ENCODE measurements at places on chromosomes 3 and 15.

DNA sequence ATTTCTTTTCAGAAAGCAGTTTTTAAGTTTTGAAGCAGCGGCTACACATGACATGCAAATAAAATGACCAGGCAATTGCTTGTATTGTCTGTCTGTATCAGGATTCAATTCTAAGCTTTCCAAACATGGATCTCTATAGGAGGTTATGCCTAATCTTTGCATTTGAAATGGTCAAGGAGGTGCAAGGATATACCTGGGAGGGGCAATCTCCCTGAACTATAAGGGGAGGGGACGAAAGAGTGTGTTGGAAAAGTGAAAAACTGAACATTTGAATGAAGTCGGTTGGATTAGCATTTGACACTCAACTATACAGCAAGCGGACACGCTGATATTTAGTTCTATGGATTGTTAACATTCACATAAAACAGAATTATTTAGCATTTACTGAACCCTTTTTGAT lies 11.7 kb downstream of the ROBO2 start:
- no peak for DNase-seq

DNA sequence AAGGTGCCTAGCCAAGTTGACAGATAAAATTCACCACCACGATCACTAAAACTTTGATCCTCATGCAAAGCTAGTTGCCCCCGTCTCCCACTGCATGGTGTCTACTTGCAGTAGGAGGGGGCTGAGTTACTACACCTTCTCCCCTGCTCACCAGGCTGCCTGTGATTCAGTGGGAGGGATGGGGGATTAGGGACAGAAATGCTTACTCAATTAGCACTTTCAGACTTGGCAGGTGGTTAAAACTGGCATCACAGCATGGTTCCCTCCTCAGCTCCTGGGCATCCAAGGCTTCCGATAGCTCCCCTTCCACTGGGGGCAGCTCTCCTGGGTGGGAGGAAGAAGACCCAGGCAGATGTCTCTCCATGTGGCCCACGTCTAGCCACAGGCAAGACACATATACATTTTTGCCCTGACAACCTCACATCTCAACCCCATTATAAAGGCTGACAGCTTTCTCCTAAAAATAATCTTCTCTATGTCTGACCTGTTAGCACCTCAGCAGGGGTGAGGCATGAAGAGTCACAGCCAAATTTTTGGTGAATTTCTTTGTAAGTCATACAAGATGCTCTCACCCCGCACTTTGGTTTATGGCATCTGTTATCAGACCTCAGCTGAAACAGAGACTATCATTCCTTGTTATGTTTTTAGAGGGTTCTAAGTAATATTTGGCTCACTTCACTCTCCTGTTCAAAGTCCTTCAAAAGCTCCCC lies 369.0 kb downstream of the SV2B start:
- DNase-seq = no peak

DNA sequence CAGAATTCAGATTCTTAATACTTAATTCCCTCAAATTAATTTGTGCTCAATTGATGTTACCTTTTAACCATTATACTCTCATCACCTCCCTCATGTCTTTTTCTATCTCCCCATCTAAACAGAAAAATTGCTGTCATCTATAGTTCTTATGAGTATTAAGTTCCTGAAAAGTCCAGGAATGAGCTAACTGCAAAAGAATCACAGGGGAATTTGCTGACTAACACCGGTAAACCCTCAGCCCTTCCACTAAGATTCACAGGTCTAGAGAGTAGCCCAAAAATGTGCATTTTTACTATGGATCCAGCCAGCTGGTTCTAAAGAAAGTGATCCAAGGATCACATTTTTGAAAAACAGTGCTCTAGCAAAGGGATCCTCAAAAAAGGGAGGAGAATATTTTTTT lies 67.0 kb downstream of the SETD2 start:
- no peak for DNase-seq

DNA sequence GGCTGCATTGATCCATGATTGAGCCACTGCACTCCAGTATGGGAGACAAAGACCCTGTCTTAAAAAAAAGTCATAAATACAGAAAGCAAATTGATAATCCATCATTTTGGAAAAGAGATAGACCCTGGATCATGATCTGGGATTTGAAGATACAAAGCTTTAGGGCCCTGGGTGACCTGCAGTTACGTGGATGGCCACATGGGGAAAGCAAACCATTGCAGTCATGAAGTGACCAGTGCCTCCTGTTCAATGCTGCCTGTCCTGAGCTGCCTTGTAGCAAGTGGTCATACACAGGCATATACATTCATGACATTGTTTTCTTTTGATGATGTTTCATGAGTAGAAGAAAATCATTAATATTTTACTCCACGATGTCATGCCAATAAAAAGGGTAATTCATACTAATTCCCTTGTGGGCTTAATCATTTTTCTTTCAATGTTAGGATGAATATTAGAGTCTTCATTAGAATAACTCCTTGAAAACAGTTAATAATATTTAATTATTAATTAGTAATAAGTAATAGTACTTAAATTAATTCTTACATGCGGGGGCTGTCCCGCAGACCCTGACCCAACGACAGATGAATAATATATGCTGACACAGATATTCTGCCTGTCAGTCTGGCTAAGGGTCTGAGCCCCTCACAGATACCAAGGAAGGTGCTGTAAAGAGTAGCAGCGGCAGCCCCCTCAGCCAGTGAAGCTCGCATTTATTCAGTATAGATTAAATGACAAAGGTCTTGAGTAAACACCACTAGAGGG lies 109.0 kb upstream of the UNC13C start:
- no peak for DNase-seq

DNA sequence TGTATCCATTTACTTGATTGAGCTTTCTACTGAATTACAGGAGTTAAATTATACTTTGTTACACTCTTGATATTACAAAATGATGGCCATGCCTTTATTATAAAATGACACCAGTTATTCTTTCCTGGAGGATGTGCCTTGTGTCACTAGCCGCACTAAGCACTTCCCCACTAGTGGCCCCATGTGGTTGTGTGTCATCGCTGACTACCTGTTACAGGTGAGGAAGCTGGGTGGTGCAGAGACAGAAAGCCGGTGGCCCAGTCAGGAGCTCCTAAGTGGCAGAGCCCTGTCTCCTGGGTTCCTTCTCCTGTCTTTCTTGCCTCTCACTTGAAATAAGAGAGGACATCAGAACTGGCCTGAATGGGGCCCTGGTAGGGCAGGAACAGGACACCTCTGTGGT lies 96.8 kb downstream of the IGF1R start:
- no peak for DNase-seq
